Spinal cord (tissue), 10 donors: ENCODE measurements at places on chromosomes 6 and 20. TPM values are rescaled to one million over a fixed set of nuclear protein-coding genes. Genes with fewer than 3 reads are reported as not detected.

GRCh38 chr6:103277936-103278335 lies 1581.8 kb downstream of the HACE1 start:
- DNase-seq = no peak

DNA sequence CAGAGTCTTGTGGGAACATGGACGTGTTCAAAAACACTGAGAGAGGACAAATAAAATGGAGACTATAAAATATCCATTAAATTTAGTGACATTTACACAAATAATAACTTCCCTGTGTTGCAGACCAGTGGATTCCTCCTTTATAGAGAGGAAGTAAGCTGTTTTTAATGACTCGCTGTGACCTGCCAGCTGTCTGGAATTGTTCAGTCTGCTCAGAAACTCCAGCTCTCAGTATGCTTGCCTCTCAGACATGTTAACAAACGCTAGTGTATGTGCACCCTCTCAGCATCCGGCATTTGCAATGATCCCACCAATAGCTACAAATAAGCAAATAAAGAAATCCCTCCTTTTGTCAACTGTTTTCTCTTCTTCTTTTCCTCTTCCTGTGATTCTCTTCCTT lies 158.0 kb upstream of the TCF21 start:
- peak; percentile 17 for DNase-seq

DNA sequence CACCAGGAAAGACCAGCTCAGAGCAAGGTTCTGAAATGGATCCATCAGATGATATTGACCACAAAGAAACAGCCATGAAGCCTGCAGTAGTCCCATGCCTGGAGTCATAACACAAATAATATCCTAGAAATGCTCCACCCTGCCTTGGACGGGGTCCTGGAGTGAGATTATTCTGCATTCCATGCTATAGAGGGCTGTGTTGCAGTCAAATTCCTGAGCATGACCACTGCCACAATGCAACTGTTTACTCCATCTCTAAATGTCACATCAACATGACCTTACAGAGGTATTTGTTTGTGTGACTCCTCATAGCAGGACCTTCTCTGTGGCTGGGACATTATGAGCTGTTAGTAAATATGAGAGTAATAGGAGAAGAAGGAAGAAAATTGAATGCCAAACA lies 257.5 kb upstream of the TCF21 start:
- DNase-seq = no peak

DNA sequence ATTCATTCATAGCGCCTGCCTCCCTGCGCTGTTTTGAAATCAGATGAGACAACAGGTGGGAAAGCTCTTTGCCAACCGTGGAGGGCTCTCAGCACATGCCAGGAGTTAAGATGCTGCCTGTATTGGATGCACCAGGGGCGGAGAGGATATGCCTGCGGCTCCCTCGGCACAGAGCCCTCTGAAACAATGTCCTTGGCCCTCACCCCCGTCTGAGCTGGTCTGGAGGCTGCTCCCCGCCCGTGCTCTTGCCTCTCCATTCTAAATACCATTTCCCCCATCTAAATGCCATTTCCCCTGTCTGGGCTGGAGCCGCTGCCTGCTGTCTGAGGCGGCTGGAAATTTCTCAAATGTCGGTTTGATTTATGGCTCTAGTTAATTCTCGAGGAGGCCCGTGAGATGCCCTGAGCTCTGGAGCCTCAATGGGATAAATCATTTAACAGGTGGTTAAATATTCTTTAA lies 50.8 kb upstream of the MLN start:
- no peak for DNase-seq

- DNase-seq = no peak
Observed at GRCh38 chr6:166318649-166319600, 10.7 kb upstream of the PRR18 start.

GRCh38 chr6:8828376-8828775 lies 393.0 kb upstream of the SLC35B3 start:
- DNase-seq = no peak

DNA sequence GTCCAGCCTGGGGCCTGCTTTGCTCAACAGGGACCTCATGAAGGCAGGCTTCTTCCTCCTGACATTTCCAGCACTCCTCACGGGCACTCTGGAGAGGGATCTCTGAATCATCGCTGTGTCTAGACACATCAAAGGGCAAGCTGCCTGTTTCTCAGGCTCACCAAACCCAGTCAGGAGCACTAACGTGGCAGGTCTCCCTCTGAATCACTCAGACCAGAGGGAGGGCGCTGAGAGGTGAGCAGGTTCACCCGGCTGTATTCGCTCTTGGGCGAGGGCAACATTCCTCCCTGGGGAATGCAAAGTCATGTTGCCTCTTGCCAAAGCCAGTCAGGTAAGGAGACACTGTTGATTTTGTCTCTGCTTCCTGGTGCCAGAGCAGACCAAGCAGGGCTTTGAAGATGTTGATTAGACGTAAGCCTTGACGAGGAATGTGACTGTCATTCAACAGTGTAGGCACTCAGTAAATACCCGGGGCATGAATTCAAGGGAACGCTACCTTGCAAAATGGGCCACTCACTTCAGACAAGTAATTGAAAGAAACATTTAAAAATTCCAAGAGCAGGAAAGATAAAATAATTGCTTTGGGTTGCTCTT lies 50.1 kb downstream of the CYP24A1 start:
- DNase-seq = no peak

Gene CEP250
- polyA plus RNA-seq = 55.3 TPM

DNA sequence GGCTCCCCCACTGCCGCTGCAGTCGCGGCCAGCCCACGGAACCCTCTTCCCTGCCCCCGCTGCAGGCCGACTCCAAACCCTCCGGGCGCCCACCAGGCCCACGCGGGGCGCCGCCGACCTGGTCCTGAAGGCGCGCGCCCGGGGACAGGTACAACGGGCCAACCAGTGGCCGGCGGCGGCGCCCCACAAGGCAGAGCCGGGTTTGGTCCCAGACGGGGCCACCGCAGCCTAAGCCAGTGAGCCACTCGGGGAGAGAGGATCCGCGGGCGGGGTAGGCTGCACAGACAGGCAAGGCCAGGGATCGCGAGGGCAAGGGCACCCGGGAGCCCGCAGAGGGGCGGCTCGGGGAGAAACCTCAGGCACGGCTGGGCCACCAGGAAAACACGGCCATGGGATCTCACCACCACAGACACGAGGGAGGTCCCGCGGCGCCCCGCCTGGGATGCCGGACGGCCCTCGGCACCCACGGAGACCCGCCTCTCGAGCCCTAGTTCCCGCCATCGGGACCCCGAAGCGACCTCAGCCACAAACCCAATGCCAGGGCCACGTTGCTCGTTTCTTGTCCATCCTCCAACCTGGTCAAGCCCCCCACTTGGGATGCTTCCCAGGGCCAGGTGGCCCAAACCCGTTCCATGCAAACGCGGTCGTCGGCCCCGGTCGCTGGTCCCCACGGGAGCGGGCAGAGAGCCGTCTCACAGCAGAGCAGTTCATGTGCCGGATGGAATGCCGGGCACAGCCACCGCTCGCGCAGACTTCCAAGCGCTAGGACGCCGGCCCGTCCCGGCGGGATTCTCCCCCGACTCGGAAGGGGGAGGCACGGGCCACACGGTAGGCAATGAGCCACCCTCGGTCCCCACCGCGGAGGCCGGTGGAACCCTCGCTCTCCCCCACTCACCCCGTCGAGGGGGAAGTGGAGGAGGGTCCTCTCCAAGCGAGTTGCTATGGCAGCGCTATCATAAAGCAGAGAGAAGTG lies 1956.6 kb upstream of the DEFB115 start:
- no peak for DNase-seq

DNA sequence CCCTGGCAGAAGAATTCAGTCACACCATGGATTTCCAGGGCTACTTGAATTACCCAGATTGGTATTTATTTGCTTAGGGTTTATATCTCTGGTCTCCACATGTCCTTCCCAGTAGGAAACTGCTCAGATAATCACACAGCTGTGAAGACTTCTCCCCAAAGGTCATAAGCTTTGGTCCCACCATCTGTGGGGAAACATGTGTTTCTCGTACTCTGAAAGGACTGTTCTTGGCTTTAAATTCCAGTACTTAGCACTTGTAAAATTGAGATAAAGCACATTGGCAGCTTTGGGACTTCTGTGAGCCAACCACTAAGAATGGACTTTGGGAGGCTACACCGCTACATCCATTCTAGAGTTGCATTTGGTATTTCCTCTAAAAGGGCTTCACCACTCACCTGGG lies 205.3 kb upstream of the FOXA2 start:
- no peak for DNase-seq

- DNase-seq = no peak
Observed at GRCh38 chr6:72760114-72760793, 138.4 kb downstream of the KCNQ5 start.

- no peak for DNase-seq
Observed at GRCh38 chr6:108625581-108625980, 64.9 kb downstream of the FOXO3 start.

DNA sequence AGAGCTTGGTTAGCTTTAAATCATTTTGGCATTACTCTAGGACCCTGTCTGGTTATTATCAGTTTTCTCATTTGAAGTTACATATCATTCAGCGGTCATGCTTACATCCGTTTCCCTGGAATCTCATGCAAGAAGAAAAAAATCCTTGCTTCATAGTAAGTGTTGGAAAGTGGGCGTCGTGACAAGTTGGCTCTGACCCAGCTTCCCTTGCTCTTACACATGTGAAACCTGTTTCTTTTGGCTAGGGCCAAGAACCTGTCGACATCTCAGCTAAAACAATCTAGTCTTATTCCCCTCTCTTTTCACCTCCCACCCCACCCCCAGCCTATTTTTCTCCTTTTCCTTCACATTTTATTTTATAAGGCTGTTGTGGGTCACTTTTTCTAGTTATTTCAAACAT lies 45.5 kb downstream of the ANKS1A start:
- DNase-seq = no peak

Gene GLP1R
- 1.5 TPM for polyA plus RNA-seq

GRCh38 chr6:14585689-14586088 lies 468.1 kb downstream of the CD83 start:
- DNase-seq = no peak

- no peak for DNase-seq
Observed at GRCh38 chr6:134026597-134026996, 25.8 kb downstream of the SLC2A12 start.

Gene DLK2
- polyA plus RNA-seq = 14.5 TPM

DNA sequence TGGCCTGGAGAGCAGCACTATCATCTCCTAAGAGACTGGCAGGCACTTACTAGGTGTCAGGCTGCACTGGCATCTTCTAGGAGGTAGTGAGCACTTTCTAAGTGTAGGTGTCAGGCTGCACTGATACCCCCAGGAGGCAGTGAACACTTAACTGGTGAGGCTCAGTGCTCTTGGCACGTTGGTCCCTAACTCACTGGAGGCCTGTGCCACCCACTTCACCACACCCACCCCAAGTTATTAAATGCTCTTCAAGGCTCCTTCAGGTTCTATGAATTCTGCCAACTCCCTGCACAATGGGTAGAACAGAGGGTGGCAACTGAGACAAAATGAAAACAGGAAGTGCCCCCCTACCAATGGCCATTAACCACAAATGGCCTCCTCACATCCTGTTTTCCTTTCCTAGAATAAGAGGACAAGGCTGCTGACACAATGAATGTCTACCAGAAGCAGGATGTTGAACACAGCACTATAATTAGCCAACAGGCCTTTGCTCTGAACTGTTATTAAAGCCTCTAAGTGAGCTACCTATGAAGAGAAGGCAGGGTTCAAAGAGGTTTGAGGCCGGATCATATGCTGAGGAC lies 29.4 kb downstream of the NCOA5 start:
- no peak for DNase-seq
